ENCODE measurements at places on chromosomes 5 and 9.

DNA sequence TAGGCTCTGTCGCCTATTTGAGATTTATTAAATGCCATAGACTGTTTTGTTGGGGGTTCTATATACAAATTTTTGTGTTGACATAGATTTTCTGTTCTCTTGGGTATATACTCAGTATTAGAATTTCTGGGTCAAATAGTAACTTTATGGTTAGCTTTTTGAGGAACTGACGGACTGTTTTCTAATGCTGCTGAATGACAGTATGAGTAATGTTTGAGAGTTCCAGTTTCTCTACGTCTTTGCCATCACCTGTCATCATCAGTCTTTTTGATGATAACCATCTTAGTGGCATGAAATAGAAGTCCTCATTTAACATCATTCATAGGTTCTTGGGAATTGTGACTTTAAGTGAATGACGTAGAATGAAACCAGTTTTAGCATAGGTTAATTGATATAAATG is 60.1 kb downstream of the CCDC171 start:
- no peak for DNase-seq

DNA sequence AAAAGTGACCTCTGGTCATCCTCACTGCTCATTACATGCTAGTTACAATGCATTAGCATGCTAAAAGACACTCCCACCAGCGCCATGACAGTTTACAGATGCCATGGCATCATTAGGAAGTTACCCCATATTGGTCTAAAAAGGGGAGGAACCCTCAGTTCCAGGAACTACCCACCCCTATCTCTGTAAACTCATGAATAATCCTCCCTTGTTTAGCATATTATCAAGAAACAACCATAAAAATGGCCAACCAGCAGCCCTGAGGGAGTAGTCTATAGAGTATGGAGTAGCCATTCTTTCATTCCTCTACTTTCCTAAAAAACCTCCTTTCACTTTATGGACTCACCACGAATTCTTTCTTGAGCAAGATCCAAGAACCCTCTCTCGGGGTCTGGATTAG is 89.4 kb downstream of the ATPSCKMT start:
- DNase-seq = no peak

DNA sequence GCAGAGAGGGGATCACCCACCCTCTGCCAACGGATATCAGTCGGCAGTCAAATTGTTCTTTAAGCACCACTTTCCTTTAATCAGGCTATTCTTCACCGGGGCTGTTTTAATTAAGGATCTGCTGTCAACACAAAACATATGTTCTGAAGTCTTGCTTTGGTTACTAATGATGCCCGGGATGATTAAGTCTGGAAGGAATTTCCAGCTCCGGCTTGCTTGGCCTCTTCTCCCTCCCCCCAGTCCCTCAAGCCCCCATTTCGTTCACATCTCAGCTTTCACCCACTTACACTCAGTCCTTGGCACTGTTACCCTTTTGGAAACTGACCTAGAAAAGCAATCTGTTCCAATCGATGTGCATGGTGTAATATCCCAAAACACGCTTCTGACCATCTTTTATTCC is 74.7 kb downstream of the MSX2 start:
- DNase-seq = no peak

DNA sequence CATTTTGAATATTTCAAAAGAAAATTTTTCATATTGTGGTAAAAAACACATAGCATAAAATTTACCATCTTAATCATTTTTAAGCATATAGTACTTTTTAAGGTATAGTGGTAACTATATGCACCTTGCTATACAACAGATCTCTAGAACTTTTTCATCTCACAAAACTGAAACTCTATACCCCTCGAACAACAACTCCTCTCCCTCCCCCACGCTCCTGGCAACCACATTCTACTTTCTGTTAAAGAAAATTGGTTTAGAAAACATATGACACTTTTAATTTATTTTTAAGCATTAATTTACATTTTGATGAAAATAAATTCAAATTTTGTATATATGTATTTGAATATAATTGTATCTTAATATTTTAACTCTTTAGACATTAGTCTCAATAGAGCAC is 147.2 kb upstream of the EFNA5 start:
- DNase-seq = no peak

DNA sequence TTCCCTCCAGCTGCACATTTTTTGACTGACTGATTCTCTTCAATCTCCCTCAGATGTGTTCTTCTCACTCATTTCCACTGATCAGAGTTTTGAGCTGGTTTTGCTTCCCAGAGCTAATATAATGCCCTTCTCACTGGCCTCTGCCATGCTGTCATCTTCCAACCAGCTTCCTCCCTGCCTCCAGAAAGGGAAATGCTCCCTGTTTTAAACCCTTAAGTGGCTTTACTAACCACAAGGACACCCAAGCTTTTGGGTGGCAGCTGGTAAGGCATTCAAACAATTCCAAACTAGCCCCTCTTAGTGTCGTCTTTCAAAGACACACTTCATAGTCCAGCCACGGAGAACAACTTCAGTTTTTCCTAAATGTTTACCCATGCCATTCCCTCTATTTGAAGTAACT is 172.5 kb downstream of the CRB2 start:
- DNase-seq = no peak

GRCh38 chr9:7560669-7561305 is 238.8 kb downstream of the DMAC1 start:
- no peak for DNase-seq

DNA sequence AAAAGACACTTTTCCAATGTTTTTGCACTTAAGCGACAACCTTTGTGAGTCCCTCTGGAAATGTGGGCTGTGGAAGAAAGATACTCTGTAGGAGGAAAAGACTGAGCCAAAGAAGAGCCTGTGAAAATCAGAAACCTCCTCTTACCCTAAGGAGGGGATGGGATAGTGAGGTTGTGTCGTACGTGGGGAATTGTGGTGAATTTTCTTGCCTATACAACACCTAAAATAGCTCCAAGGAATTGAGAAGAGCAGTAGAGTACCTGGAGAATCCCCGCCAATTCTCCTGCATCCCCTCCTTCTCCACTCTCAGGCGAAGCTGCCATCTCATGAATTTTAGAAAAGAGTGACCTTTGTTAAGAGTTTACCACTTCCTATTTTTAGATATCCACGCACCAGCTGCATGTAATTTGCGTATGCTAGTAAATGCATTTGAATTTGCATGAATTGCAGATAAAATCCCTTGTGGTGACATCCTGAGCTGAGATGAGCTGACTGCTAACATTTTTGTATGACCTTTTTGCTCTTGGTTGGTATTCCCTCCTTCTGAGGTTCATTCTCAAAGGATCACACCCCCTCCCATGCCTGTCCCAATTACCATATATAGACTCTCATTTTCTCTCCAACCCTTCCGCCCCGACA is 147.2 kb downstream of the PCSK5 start:
- no peak for DNase-seq

- no peak for DNase-seq
These were observed 23.9 kb downstream of the LECT2 start for GRCh38 chr5:135930949-135931295.

DNA sequence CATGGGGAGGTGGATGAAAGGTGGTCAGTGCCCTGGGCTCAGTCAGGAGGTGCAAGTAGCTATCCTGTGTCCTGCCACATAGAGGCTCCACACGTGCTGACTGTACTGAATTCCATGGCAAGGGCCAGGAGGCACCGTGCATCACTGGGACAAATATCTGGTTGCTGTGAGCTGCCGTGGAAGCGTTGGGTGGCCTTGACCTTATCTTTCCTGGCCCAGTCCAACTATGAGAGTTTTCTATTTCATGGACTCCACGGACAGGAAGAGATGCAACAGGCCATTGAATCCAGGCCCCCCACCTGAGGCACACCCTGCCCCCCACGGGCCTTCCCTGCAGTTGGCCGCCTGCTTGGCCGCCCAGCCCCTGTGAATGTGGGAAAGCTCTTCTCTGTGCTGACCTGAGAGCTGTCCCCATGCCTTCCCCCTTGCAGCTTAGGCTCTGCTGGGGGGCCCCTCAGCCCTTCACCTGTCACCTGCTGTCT is 1.7 kb downstream of the GRHPR start:
- no peak for DNase-seq

DNA sequence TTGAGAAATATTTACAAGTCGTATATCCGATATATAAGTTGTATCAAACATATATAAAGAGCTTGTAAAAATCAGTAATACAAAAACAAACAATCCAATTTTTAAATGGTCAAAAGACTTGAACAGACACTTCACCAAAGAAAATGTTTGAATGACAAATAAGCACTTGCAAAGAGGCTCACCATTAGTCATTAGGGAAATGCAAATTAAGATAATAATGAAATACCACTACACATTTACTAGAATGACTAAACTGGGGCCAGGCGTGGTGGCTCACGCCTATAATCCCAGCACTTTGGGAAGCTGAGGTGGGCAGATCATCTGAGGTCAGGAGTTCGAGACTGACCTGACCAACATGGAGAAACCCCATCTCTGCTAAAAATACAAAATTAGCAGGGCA is 134.6 kb upstream of the HAND1 start:
- DNase-seq = no peak

- DNase-seq = no peak
These were observed 191.4 kb upstream of the SGCD start for GRCh38 chr5:156135531-156135930.

GRCh38 chr9:137326445-137327065 is 24.5 kb upstream of the NRARP start:
- DNase-seq = no peak

DNA sequence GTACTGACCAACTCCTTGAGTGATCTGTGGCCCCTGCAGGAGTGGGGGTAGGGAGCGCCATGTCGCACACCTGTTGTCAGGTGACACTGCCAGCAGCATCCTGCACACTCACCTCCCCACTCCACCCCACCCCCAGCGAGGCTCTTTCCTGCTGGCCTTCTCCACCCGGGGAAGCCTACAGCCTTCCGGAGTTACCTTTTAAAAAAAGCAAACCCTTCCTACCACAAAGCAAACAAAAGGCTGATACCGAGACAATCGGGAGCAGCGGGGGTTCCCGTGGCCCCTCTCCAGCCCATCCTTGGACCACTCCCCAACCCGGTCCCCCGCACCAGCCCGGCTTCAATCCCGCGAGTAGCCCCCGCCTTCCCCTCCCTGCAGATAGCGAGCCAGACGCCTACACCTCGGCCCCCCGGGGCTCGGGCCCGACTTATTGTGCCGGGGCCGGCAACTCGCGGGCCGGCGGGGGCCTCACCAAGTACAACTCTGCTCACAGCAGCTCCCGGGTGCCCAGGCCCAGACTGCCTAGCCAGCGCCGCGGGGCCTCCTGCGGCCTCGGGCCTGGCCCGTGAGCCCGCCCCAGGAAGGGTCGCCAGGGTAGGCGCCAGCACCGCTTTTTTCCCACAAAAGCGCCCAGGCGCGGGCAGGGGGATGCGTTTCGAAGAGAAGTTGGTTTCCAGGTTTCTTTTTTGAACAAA is 724 bp downstream of the MACROH2A1 start:
- DNase-seq = no peak

DNA sequence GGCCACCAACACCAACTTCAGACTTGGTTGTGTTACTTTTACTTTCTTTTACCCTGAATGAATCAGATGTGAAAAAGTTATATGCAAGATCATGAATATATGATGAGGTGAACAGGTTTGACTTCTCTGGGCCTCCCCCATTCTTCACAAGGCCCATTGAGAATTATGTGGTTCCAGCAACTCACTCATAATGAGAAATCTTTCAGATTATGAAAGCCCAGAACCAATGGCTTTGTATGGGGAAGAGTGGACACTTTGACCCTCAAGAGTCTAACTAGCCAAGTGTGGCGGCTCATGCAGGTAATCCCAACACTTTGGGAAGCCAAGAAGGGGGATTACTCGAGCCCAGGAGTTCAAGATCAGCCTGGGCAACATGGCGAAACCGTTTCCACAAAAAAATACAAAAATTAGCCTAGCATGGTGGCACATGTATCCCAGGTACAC is 16.1 kb upstream of the LNPEP start:
- DNase-seq = no peak
